ENCODE measurements at places on chromosomes 1 and 21. TPM values are rescaled to one million over a fixed set of nuclear protein-coding genes. Genes with fewer than 3 reads are reported as not detected.

DNA sequence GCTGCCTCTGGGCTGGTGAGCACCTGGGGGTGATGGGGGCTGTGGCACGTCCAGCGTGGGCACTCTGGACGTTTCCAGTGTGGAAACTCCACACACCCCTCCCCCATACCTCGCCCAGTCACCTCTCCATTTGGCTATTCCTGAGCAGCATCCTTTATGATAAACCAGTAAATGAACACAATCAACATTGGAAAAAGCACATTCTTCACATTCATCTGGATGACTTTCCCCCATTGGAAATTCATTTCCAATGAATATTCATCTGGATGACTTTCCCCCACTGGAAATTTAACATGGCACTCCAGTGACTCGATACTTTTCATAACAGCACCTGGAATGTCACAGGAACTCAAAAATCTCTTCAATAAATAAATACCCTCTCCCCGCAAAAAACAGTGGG lies 104.8 kb upstream of the KRTAP19-8 start:
- no peak for DNase-seq

DNA sequence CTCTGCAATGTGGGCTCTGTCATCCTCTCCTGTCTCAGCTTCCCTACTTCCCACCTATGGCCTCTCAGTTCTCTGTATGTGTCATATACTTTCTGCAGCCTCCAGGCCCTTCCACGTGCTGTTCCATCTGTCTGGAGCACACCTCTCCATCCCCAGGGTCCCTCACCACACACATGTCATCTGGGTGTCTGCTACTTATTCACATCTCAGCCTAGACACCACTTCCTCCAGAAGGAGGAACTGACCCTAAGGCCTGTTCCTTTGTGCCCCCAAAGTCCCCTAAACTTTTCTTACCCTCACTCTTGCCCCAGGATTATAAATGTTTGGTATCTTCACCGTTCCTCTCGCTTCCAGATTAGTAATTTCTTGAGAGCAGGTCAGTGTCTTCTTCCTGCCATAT lies 10.1 kb downstream of the LACTBL1 start:
- no peak for DNase-seq

GRCh38 chr1:75671708-75672107 lies 52.8 kb upstream of the ACADM start:
- no peak for DNase-seq

The PGLYRP3 gene
- 0.87 TPM for total RNA-seq

DNA sequence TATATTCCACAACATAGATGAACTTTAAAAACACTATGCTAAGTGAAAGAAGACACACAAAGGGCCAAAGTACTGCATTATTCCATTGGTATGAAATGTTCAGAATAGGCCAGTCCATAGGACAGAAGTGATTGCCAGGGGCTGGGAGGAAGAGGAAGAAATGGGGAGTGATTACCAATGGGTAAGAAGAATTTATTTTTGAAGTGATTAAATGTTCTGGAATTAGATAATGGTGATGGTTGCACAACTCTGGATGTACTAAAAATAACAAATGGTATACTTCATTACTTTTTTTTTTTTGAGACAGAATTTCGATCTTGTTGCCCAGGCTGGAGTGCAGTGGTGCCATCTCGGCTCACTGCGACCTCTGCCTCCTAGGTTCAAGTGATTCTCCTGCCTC lies 61.7 kb downstream of the CHD5 start:
- no peak for DNase-seq
